Right renal pelvis (tissue), 4 donors: ENCODE measurements at places on chromosomes 3 and 15. TPM values are rescaled to one million over a fixed set of nuclear protein-coding genes. Genes with fewer than 3 reads are reported as not detected.

GRCh38 chr3:20310629-20311028 lies 124.6 kb upstream of the SGO1 start:
- no peak for DNase-seq

The FEZF2 gene
- polyA plus RNA-seq = not detected

The PLCH1 gene
- 10.2 TPM for polyA plus RNA-seq

GRCh38 chr3:11154036-11154952 lies at the start of gene HRH1:
HRH1 (plus strand) TSS chr3:11154493; CDS start chr3:11259038, 104,545 bp downstream.
- DNase-seq = no peak

The NANOGP8 gene
- polyA plus RNA-seq = 0.29 TPM

- DNase-seq = no peak
Measured at GRCh38 chr3:174441588-174442301, 417.4 kb upstream of the NAALADL2 start.

The ADGRG7 gene
- polyA plus RNA-seq = not detected

- no peak for DNase-seq
Measured at GRCh38 chr15:27826411-27826810, 272.7 kb downstream of the OCA2 start.

The TRH gene
- polyA plus RNA-seq = 0.99 TPM

The TRPM1 gene
- 0.25 TPM for polyA plus RNA-seq

The PPARG gene
- polyA plus RNA-seq = 28.0 TPM

DNA sequence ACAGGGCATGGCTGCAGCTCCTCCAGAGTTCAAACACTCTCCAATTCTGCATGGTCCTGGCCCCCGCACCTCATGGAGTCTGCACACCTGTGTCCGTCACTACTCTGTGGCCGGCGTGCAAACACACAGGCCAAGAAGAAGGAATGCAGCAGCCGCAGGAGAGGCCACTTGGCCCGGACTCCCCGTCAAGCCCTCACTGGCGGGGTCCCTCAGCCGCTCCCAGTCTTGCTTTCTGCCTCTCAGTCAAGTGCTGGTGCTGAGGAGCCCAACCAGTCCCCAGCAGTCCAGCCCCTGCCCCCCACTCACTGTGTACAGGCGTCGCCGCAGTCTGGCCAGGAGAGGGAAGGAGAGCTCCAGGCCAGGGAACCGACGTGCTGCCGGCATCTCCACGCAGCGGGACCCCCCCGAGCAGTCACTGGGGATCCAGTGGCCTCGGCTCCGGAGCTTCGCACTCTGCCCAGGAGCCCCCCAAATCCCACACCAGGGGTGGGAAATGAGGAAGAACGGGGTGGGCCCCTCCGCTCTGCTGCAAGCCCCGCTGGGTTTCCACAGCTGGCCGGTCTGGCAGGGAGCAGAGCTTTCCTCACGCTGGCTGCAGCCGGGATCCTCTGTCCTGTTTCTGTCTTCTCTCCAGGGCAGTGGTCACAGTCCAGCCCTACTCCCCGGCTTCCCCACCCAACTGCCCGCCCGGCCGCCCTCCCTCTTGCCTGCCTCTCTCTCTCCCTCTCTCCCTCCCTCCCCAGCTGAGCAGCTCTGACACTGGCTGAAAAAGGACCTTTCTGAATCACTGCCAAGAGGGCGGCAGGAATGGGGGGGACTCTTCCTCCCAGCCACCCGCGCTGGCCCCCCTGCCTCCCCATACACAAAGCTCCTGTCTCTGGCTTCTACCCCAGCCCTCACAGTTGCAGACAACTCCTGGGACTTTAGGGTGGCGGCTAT lies 16.0 kb downstream of the TNK2 start:
- DNase-seq = no peak

The RAB27A gene
- polyA plus RNA-seq = 18.0 TPM

DNA sequence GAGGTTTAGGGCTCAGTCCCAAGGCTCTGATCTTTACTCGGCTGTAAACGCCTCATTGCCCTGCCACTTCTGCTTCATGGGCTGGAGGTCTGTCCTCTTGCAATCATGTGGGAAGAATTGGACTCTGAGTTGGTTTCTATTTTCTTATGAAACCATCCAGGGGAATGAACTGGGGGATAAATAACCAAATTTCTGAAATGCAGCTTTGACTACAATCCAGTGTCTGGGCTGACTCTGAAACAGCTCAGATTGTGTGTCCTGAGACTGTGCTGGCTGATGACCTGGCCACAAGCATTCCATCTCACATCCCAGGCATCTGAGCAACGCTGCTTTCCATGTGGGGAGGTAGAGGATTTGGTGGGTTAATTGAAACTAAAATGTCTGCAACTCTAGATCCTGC lies 71.0 kb upstream of the GALNT15 start:
- no peak for DNase-seq

- DNase-seq = peak; percentile 43
Measured at GRCh38 chr15:98650417-98651035, 2.2 kb downstream of the IGF1R start.

DNA sequence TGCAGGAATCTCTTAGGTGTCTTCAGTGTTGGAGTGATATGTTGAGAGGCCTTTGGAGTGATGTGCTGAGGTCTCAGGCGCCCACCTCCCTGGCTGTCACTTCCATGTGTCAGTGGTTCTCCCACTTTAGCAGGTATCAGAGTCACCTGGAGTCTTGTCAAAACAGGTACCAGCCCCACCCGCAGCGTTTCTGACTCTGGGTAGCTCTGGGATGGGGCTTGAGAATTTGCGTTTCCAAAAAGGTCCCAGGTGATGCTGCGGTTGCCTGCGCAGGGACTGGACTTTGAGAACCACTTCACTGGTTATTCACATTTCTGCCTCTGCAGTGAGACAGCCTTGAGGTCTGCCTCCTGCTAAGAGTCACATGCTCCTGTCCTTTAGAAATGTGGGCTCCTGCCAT lies 15.5 kb downstream of the UMPS start:
- no peak for DNase-seq

The DLEC1 gene
- polyA plus RNA-seq = 1.4 TPM

The GABRB3 gene
- 8.1 TPM for polyA plus RNA-seq

The FOXB1 gene
- 0.06 TPM for polyA plus RNA-seq

The CPLX3 gene
- 0.13 TPM for polyA plus RNA-seq

The SPSB4 gene
- polyA plus RNA-seq = 16.1 TPM

GRCh38 chr3:59873576-59874230 lies 823.9 kb upstream of the CFAP20DC start:
- DNase-seq = no peak

The CYP1A2 gene
- polyA plus RNA-seq = 0.08 TPM

- no peak for DNase-seq
Measured at GRCh38 chr3:27451842-27452241, 32.3 kb downstream of the SLC4A7 start.

GRCh38 chr3:47323431-47324277 lies 40.9 kb downstream of the KLHL18 start:
- DNase-seq = no peak

- no peak for DNase-seq
Measured at GRCh38 chr3:98644168-98644567, 50.8 kb upstream of the CPOX start.

DNA sequence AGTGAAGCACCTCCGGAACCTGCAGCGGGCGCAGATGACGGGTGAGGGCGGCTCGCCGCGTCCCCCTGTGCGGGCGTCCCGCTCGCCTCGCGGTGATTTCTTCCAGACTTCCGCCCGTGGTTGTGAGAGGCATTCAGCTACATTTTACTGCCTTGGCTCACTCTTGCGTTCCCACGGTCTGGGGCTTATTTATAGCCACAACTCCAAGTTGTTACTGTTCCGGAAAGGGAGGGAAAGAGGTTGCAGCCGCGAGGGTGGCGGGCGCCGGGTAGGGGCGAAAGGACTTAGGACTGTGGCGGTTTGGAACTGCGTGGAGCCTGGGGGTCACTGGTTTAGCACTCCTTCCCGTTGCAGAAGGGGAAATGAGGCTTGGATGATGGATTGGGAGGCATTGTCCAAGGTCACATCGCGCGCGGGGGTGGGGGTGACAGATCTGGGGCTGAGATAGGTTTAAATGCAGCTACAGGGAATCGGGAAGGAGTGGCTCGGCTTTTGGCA lies 1.1 kb downstream of the HES1 start:
- no peak for DNase-seq

The C3orf85 gene
- 20.4 TPM for polyA plus RNA-seq

GRCh38 chr15:58442122-58442521 lies 10.3 kb downstream of the LIPC start:
- no peak for DNase-seq

- no peak for DNase-seq
Measured at GRCh38 chr3:194671511-194671899, 486 bp downstream of the LSG1 start.

DNA sequence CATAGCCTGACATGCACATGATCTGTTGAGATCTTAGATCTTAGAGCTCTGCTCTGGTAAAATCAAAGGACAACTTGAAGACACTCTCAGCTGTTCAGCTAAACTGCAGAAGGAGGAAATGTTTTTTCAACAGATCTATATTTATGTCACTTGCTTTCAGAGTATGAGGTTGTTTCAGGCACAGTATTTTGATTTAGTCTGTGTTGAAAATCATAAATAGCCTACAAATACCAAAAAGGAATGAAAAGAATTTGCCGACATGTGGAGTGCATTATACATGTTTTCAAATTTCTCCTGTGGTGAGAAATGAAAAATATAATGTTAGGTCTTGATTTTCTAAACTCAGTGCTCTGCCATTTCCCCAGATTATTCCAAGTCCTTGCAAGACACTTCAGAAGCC lies 1118.4 kb downstream of the TBL1XR1 start:
- DNase-seq = no peak

The RPLP1 gene
- 1,267 TPM for polyA plus RNA-seq

DNA sequence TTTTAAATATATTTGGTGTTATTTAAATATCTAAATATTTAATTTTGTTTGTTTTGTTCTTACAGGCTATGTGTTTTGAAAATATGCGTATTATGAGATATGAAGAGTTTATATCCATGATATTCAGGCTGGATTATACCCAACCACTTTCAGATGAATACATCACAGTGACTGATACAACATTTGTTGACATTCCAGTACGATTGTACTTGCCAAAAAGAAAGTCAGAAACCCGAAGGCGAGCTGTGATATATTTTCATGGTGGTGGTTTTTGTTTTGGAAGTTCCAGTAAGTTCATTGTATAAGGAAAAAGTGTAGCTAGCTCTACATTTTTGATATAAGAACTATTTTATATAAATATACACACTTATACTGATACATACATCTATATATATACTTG lies 6.9 kb downstream of the AADACL2 start:
- no peak for DNase-seq

The EFL1 gene
- polyA plus RNA-seq = 23.8 TPM

DNA sequence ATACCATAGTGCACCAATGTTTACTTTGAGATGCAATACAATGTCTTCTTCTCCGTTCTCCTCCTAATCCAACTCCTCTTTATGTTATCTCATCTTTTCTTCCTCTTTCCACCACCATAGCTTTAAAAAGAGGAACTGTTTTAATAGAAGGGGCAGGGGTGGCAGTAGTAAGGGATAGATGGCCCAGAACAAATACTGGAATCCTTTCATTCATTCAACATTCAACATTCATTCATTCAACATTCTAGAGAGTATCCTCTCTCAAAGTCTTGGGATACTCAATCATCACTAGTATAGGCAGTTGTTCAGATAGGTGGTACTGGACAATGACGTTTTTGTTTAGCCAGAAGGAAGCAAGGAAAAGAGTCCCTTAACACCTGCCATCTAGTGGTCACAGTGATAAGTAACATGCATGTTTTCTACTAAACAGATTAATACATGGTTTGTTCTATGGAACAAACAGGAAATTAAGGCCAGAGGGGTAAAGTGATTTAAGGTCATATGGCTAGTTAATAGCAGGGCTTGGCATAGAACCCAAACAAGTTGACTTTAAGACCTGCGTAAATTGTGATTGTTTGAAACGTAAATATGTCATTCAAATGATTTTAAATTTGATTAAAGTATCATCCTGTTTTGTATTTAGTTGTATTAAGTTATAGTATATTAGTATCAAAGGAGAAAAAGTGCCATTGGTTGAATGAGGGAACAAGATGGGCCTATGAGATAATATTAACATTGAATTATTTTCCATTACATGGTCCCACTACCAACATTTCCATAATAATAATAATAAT lies 26.9 kb upstream of the EHHADH start:
- DNase-seq = no peak

- no peak for DNase-seq
Measured at GRCh38 chr3:124851905-124852304, 35.3 kb downstream of the ITGB5 start.

The CAMP gene
- not detected for polyA plus RNA-seq

GRCh38 chr3:189144645-189145044 lies 27.1 kb upstream of the TPRG1 start:
- DNase-seq = no peak

The SCAANT1 gene
- polyA plus RNA-seq = not detected

DNA sequence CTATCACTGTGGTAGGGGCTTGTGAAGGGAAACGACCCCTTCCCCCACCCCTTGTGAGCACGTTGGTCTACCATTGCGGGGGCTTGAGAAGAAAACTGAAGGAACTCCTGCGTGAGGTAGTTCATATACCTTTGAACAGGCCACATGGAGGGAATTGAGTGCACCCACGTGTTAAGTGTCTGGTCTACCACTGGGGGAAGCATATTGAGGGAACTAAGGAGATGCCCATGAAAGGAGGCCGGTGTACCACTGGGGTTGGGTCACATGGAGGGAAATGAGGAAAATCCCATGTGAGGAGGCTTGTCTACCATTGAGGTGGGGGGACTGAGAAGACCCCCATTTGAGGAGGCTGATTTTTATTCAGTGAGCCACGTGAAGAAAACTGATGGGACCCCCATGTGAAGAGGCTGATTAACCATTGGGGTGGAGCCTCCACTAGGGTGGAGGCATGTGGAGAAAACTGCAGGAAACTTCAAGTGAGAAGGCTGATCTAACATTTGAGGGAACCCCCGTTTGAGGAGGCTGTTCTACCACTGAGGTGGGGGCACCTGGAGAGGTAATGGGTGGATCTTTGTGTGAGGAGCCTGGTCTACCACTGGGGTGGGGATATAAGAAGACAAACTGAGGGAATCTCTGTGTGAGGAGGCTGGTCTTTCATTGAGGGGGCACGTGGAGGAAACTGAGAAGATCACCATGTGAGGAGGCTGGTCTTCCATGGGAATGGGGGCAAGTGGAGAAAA lies 163.2 kb downstream of the FBLN2 start:
- no peak for DNase-seq

GRCh38 chr15:78909791-78910228 lies 35.0 kb downstream of the CTSH start:
- no peak for DNase-seq

DNA sequence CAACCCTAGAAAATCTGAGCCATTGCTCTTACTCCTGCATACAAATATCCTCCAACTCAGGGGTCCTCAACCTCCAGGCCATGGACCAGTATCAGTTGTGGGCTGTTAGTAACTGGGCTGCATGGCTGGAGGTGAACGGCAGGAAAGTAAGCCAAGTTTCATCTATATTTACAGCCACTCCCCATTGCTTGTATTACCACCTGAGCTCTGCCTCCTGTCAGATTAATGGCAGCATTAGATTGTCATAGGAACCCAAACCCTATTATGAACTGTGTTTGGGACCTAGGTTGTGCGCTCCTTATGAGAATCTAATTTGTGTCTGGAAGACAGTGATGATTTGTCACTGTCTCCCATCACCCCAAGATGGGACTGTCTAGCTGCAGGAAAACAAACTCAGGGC lies 246.5 kb upstream of the CDIN1 start:
- no peak for DNase-seq

The ISL2 gene
- not detected for polyA plus RNA-seq
